ENCODE measurements at places on chromosomes 11 and 22.

- DNase-seq, result no peak
Observed at GRCh38 chr11:35937111-35937510, 6.8 kb upstream of the LDLRAD3 start.

DNA sequence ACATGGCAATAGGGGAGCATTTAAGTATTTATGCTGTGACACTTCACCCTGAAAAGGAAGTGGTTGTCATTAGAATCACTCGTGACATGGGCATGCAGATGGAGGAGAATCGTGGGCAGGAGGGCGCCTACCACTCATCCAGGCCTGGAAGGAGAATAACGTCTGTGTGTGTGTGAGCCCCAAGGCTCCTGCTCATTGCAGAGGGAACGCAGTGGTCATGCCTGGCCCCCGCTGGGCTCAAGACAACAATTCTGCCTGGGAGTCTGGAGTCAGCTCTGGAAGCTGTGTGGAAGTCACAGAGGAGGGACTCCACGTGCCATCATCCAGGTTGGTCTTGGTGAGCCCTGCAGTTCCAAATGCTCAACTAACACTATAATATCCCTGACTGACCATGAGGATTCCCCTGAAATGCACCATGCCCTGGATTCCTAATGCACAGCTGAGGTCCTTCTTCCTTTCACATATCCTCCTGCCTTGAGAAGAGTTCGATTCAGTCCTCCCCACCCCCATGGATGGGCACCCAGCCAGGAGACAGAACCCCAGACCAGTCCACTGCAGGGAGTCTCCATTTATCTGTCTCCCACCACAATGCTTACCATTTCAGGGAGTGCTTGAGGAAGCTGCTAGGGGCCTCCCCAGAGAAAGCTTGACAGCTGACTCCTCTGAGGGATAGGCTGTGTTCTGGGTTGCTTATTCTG is 446.9 kb upstream of the B3GAT1 start:
- no peak for DNase-seq

GRCh38 chr22:19625331-19626041 is 88.8 kb upstream of the SEPTIN5 start:
- no peak for DNase-seq

DNA sequence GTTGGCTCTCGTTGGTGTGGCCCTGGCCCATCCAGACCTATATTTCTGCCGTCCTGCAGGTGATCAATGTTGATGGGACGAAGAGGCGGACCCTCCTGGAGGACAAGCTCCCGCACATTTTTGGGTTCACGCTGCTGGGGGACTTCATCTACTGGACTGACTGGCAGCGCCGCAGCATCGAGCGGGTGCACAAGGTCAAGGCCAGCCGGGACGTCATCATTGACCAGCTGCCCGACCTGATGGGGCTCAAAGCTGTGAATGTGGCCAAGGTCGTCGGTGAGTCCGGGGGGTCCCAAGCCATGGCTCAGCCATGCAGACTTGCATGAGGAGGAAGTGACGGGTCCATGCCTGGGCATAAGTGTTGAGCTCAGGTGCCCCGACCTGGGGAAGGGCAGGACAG is 57.1 kb upstream of the PPP6R3 start:
- DNase-seq, result no peak

GRCh38 chr11:30455025-30455424 is 131.1 kb downstream of the MPPED2 start:
- DNase-seq, result no peak

DNA sequence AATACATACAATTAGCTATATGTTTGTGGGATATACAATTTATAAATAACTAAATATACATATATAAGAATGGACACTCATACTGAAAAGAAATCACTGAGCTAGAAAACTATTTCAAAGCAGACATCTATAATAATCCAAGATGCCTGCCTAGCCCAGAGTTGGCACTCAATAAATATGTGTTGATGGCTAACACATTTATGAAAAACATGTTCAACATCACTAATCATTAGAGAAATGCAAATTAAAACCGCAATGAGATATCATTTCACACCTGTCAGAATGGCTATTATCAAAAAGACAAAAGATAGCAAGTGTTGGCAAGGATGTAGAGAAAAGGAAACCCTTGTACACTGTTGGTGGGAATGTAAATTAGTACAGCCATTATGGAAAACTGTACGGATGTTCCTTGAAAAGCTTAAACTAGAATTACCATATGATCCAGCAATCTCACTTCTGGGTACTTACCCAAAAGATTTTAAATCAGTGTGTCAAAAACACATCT is 29.8 kb downstream of the POU2AF1 start:
- DNase-seq, result no peak

GRCh38 chr11:66864924-66865697 is 8.2 kb downstream of the LRFN4 start:
- peak; percentile 6 for DNase-seq

DNA sequence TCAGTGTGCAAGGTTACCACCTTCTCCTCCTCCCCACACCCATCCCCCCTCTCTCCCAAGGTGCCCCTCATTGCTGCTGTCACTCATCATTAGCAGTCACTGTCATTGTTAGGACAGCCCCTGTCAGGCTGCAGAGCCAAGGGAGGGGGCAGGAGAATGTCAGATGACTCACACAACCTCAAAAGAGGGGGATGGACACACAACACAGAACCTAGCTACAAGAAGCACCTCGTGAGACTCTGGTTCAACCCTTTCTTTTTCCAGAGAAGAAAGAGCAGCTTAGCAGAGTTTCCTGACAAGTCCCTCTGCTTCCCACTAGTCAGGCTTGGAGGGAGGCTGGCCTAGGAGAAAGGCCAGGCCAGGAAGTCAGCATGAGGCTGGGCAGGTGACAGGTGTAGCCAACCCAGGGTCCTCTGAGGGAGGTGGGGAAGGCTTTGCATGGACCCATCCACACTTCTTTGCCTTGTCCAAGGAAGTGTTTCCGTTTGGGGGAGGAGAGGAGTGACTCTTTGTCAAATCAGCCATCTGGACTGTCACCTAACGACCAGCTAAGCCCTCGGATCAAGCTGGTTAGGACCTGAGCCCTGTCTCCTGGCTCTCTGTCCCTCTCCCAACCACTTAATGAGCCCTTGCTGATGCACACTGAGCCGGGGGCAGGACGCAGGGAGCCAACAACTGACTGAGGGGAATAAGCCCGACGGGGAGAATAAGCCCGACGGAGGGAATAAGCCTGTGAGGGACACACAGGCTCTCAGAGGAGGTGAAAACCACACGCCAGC is 18.3 kb downstream of the ADORA2A start:
- DNase-seq, result no peak
